Breast epithelium (tissue), 4 donors: ENCODE measurements at places on chromosomes 12 and 14. TPM values are rescaled to one million over a fixed set of nuclear protein-coding genes. Genes with fewer than 3 reads are reported as not detected.

The POTEG gene
- not detected for total RNA-seq

The GPX2 gene
- 4.4 TPM for total RNA-seq

The EIF2S3B gene
- total RNA-seq, result 0.33 TPM

The ZBTB1 gene
- 66.9 TPM for total RNA-seq

The INTS13 gene
- 20.6 TPM for total RNA-seq

The DLK1 gene
- total RNA-seq, result 1.2 TPM

The LPAR5 gene
- total RNA-seq, result 1.8 TPM

The TAS2R50 gene
- total RNA-seq, result 4.2 TPM

The CCDC175 gene
- not detected for total RNA-seq

The EPYC gene
- not detected for total RNA-seq

The LMNTD1 gene
- not detected for total RNA-seq

The SMCO2 gene
- not detected for total RNA-seq

The TOMM20L gene
- total RNA-seq, result not detected

The AMN gene
- total RNA-seq, result 0.66 TPM

The MAP3K12 gene
- 24.6 TPM for total RNA-seq

The TAS2R7 gene
- total RNA-seq, result not detected

The ESPL1 gene
- total RNA-seq, result 0.33 TPM

The NINJ2 gene
- 6.3 TPM for total RNA-seq

The TMEM132D gene
- not detected for total RNA-seq

The PLEKHD1 gene
- total RNA-seq, result 2.0 TPM

The PHETA1 gene
- 6.6 TPM for total RNA-seq

The PITPNM2 gene
- total RNA-seq, result 2.3 TPM

The IAPP gene
- total RNA-seq, result not detected

The GPR132 gene
- 1.3 TPM for total RNA-seq

The KRT82 gene
- not detected for total RNA-seq

The SLC6A13 gene
- not detected for total RNA-seq

The GPRC5D gene
- total RNA-seq, result not detected

The GPR65 gene
- 1.1 TPM for total RNA-seq

The KLRC4 gene
- not detected for total RNA-seq

The SCNN1A gene
- 93.7 TPM for total RNA-seq

The NTN4 gene
- 110 TPM for total RNA-seq

The NRXN3 gene
- total RNA-seq, result 2.9 TPM

The LBHD2 gene
- not detected for total RNA-seq

The AQP2 gene
- total RNA-seq, result not detected

The CLBA1 gene
- 4.5 TPM for total RNA-seq

The ATG2B gene
- total RNA-seq, result 42.0 TPM

The CYP27B1 gene
- 0.48 TPM for total RNA-seq

The VDR gene
- total RNA-seq, result 1.6 TPM

The DTX1 gene
- 7.9 TPM for total RNA-seq

The PIWIL1 gene
- total RNA-seq, result not detected

The LRCOL1 gene
- not detected for total RNA-seq

The KRT86 gene
- 0.66 TPM for total RNA-seq
